Vagina (tissue), 2 donors: ENCODE measurements at places on chromosomes 16 and 17. TPM values are rescaled to one million over a fixed set of nuclear protein-coding genes. Genes with fewer than 3 reads are reported as not detected.

MMP2 gene
- total RNA-seq: 296 TPM

SHCBP1 gene
- total RNA-seq: 0.74 TPM

ADAMTS18 gene
- 0.25 TPM for total RNA-seq

ZNF500 gene
- total RNA-seq: 11.0 TPM

CBLN1 gene
- total RNA-seq: not detected

NPIPB9 gene
- total RNA-seq: not detected

DNA sequence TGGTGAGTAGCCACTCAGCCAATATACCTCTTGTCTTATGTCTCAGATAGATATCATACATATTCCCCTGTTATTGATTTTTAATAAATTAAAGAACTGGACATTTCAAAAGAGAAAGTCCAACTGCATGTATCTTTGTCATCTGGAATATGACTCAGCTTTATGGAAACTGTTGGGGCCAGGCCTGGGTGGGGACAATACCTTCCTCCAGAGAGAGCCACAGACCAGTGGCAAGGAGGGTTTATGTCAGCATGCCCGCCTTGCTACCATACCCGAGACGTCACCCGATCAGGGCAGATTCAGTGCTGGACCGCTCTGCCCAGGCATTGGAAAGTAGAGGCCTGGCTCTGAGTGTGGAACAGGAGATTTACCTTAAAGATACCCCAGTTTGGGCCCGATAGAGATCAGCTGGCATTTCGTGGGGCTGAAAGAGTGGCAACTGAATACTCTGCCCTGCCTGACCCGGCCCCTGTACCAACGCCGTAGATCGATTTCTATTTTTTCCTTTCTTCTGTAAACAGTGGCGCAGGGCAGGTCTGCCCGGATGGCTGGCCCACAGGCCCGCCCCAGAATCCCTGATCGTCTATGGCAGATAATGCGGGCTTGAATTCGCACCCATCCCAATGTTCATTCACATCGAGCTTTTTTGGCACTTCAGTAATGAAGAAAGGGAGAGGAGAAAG lies 158.6 kb downstream of the SALL1 start:
- DNase-seq: no peak
- no peak overlapping the region for H3K27ac ChIP-seq
- H3K36me3 ChIP-seq: no peaks in the 10 kb centered on the region
- no peaks in the 10 kb centered on the region for H3K4me1 ChIP-seq
- H3K4me3 ChIP-seq: no peak overlapping the region

DNA sequence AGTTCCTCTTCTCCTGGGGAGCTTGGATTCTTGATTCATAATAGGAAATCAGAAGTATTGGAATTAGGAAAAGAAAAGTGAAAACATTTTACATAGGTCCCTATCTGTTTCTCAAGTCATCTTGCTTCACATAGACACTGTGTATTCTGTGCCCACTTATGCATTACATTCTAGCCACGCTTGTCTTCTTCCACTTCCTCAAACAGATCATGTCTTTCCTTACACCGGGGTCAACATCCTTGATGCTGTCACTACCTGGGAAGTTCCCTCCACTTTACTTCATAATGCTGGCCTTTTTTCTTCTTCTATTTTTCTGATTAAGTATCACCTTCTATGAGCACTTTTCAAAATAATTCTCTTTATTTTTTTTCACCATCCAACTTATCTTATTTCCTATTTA lies 606.4 kb upstream of the CDH8 start:
- no peak overlapping the region for H3K4me3 ChIP-seq
- no peak for DNase-seq
- no peak overlapping the region for H3K27ac ChIP-seq
- no peaks in the 10 kb centered on the region for H3K36me3 ChIP-seq

DNA sequence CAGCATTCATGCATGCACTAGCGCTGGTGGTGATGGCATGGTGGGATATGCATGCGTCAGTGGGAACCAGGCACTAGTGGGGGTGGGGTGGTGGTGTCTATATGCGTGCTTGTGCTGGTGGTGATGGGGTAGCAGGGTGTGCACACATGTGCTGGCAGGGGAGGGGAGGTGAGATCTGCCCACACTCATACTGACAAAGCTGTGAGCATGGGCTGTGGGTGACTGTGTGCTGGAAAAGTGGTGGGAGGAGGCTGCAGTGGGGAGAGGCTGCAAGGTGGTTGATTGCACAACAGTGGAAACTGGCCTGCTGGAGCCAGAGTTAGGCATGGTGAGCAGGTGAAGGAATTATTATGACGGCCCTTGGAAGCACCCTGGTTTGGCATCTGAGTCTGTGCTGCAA lies 31.3 kb upstream of the TEKT1 start:
- H3K4me1 ChIP-seq: no peaks in the 10 kb centered on the region
- no peak for DNase-seq
- H3K36me3 ChIP-seq: no peaks in the 10 kb centered on the region

GRCh38 chr16:23979441-23979840 lies 143.7 kb downstream of the PRKCB start:
- H3K36me3 ChIP-seq: no peaks in the 10 kb centered on the region
- H3K4me1 ChIP-seq: no peaks in the 10 kb centered on the region
- H3K4me3 ChIP-seq: no peak overlapping the region
- no peaks in the 10 kb centered on the region for H3K27me3 ChIP-seq
- no peak overlapping the region for H3K27ac ChIP-seq

- H3K27me3 ChIP-seq: no peaks in the 10 kb centered on the region
- H3K36me3 ChIP-seq: no peaks in the 10 kb centered on the region
- H3K4me3 ChIP-seq: no peak overlapping the region
- no peaks in the 10 kb centered on the region for H3K4me1 ChIP-seq
- H3K27ac ChIP-seq: no peak overlapping the region
Observed at GRCh38 chr17:427891-428290, 75.3 kb upstream of the RPH3AL start.

DNA sequence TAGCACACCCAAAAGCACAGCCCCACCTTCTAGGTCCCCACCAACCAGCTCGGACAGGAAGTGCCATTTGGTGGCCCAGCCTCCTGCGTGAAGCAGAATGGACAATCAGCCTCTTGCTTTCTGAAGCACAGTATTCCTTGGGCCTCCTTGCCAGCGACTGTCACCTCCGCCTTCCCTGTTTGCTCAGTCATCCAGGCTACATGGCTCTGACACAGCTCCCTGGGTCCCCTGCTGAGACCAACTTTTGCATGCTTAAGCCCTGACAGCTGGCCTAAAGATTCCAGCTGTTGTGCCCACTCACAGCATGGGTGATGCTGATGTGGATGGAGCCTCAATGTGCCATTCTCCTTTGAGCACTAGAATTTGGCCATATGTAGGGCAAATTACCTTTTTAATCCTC lies 4.5 kb upstream of the CACNG5 start:
- H3K4me3 ChIP-seq: no peak overlapping the region
- H3K27me3 ChIP-seq: no peaks in the 10 kb centered on the region
- no peaks in the 10 kb centered on the region for H3K4me1 ChIP-seq
- H3K36me3 ChIP-seq: no peaks in the 10 kb centered on the region
- H3K27ac ChIP-seq: no peak overlapping the region
- DNase-seq: no peak

DNA sequence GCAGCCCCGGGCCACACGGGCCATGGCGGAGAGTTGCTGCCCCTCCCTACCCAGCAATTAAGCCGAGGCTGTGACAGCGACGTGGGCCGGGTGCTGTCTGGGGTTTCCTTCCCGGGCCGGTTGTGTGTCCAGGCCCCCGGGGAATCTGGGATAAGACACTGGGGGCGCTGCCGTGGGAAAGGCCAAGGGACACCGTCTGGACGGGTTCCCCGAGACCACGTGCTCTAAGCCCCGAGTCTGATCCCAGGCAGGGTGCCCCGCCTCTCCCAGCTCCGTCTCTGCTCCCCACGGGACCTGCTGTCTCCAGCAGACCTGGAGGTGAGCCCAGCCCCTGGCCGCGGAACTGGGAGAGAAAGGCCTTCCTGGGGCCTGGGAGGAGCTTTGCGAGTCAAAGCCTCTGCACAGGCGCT lies 92.2 kb downstream of the IRX3 start:
- H3K4me1 ChIP-seq: peaks cover 12% of the 10 kb centered on the region
- peak overlapping the region; percentile 64 for H3K27ac ChIP-seq
- H3K4me3 ChIP-seq: peak overlapping the region; percentile 30
- no peaks in the 10 kb centered on the region for H3K27me3 ChIP-seq
